ENCODE measurements at places on chromosomes 3 and 15.

DNA sequence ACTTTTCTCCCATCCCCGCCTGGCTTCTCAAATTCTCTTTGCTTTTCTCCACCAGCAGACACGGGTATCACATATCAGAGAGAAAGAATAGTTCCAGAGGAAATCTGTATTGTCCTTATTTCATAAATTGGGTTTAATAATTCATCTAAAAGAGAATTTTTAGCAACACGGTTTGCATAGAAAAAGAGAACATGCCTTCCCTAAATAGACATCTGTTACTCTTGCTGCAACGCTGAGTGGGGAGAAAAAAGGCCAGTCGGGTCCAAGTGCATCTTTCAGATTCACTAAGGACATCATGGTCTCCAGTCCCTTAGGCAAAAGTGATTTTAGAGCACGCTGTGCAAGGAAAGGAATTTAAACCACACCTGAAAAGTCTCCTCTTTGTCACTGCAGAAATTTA is 201.3 kb downstream of the ABHD5 start:
- DNase-seq: no peak

- peak; percentile 3 for DNase-seq
These were observed 2.4 kb downstream of the UCN2 start for GRCh38 chr3:48561045-48561736.

DNA sequence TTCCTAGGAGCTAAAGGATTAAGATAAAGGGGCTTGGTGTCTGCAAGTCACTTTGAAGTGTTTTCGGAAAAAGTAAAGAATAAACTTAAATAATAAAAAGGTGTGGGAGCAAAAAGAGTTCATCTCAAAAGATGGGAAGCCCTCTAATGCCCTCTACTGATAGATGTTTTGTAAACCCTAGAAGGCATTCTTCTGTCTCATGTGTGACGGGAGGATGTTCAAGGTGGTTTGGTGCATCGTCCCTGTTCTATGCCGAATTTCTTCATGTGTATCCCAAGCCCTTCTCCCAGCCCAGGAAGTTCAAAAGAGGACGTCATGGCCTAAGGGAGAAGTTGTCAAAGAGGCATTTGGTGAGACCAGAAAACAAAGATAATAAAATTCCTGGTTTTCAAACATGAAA is 37.2 kb downstream of the CCK start:
- peak; percentile 0 for DNase-seq

- no peak for DNase-seq
These were observed 19.7 kb upstream of the CGNL1 start for GRCh38 chr15:57356636-57357035.

DNA sequence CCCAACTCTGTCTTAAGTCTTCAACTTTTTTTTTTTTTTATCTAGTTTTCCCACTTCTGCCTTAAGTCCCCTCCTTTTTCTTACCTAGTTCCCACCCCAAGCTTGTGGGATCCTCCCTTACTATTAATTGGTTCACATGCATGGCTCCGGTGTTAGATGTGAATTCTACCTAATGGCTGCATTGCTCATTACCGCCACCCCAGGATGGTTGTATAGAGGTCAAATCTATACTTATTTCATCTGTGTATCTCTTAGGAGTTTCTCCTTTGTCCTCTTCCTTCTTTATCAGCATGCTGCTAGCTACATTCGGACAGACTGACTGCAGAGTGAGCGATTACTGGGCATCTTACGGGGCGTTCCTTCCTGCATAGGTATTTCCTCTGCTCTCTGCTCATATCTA is 605.7 kb upstream of the GRM7 start:
- no peak for DNase-seq

DNA sequence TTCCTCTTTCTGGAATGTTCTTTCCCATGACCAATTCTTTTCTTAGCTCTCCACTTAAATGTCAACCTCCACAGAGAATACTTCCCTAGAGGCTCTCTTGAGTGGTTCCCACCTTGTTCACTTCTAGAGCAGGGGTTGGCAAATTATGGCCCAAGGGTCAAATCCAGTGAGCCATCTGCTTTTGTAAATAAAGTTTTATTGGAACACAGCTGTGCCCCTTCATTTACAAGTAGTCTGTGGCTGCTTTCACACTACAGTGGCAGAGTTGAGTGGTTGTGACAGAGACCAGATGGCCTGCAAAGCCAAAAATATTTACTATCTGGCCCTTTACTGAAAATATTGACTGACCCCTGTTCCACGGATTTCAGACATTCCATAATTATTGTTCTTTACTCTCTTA is 166.2 kb downstream of the WNT5A start:
- DNase-seq: no peak

DNA sequence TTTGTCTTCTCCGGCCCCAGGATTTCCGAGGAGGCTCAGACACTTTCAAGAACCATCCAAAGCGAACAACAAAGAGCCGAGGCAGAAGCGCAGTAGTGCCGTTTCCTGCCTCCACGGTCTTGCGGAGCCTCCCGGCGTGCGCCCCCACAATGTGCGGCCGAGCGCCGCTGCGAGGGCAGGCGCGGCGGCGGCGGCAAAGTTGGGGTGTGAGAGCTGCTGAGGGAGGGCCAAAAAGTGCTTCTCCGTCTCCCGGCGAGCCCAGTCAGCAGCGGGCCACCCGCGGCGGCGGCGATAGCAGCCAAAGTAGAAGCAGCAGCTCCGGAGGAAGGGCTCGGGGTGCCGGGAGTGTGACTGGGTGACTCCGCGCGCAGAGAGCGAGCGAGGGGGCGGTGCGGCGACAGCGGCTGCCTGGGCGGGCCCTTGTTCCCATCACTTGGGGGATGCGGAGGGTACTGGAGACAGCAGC is 749.1 kb downstream of the ROBO1 start:
- peak; percentile 63 for DNase-seq

DNA sequence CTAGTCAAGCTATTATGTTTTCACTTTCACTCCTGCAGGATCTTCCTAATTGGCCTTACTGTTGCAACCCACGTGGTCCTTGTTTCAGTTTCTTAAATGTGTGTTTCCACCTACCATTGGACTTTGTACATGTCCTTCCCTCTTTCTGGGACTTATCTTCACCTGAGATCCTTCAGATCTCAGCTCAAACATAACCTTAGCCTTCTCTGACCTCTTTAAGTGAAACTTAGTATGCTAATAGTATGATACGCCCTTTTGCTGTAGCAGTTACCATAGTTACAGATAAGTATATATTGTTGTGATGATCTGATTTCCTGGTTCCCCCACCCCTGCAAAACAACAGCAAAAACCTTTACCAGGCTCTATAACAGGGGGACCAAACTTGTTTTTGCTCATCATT is 35.2 kb downstream of the U2SURP start:
- DNase-seq: no peak
